Spleen (tissue), 13 donors: ENCODE measurements at places on chromosomes 13 and 19. TPM values are rescaled to one million over a fixed set of nuclear protein-coding genes. Genes with fewer than 3 reads are reported as not detected.
A peak's percentile ranks its signal among the peaks of the same experiment; 100 is the strongest.

Gene IGSF23
- total RNA-seq, result not detected

- H3K4me1 ChIP-seq, result peaks cover 11% of the 10 kb centered on the region
- H3K27ac ChIP-seq, result peak overlapping the region; percentile 94
- no peaks in the 10 kb centered on the region for H3K27me3 ChIP-seq
- H3K4me3 ChIP-seq, result peak overlapping the region; percentile 90
Measured at GRCh38 chr13:110562696-110563462, 1.4 kb upstream of the RAB20 start.

Gene CDC37
- total RNA-seq, result 133 TPM

DNA sequence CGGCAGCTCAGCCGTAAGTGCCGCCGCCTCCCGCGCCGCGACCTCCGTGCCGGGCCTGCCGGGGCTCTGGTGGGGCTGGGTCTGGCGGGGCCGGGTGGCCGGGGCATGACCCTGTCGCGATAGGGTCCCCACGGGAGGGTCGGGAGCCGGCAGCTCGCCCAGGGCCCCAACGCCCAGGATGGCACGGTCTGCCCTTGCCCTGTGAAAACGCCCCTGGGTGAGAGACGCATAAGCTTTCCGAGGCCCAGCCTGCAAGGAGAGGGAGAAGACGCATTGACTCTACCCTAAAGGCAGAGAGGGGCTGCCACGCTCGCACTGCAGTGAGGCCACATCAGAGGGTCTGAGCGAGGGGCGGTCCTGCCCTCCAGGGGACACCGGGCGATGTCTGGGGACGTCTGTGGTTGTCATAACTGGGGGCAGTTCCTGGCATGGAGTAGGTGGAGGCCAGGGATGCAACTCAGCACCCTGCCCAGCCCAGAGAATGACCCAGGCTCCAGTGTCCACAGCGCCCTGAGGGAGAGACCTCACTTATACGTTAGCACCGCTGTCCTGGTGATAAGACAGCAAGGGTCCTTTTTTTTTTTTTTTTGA, 539 bp downstream of the ZNF554 start:
- no peak for DNase-seq
- peaks cover 22% of the 10 kb centered on the region for H3K4me1 ChIP-seq
- no peak overlapping the region for H3K27ac ChIP-seq
- H3K4me3 ChIP-seq, result peak overlapping the region; percentile 98
- no peaks in the 10 kb centered on the region for H3K27me3 ChIP-seq

DNA sequence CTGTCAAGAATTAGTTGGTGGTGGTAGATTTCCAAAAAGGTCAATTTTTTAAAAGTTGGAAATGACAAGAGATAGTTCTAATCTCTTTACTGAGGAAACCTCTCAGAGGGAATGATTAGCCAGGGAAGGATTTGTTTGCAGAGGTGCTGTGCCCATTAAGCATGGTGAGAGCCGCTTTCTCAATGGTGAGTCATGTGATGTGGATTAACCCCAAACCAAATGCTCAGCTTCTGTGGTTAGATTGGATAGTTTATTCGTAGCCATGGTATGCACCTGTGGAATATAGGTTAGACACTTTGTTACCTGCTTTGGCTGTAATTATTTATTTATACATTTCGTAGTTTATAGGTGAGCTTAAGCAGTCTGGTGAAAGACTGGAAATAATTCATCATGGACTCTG, 7.1 kb downstream of the HNRNPM start:
- no peak for DNase-seq
- H3K36me3 ChIP-seq, result peaks cover 63% of the 10 kb centered on the region
- H3K4me1 ChIP-seq, result peaks cover 95% of the 10 kb centered on the region

DNA sequence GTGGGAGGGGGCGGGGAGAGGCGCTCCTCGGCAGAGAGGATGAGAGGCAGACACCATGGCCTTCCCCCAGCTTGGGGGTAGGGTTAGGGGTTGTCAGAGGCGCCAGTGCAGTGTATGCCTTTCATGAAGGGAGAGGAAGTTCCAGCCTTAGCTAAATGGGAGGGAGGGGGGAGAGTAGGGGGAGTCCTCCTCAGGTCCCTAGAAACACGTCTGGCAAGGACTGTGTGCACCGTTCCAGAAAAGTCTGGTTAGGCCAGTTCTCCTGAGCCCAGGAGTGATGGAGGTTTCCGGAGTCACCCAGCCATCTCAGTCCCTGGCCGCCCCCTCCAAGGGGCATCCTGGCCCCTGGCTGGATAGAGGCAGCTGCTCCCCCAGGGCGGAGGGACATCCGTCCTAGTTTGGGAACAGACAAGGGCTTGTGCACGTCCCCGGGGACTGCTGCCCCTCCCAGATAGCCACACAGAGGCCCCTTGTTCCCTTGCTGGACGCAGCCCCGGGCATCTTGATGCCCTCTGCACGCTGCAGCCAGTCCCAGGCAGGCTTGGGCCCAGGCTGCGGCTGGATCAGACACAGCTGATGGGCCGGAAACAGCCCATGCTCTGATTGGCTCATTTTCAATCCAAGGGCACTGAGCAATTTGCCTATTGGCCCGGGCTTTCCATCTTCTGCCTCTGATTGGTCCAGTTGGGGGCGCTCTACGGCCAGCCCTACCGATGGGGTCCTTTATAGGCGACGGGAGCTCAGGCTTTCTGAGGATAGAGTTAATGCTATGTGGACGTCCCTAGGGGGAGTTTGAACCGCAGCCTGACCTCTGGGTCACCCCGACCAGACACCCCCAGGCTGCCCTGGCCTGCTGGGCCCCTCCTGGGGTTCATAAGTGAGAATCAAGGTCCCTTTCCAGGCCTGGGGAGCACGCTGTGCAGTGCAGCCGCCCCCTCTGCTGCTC, 3.8 kb downstream of the S1PR2 start:
- no peaks in the 10 kb centered on the region for H3K27me3 ChIP-seq
- no peak for DNase-seq
- no peak overlapping the region for H3K4me3 ChIP-seq
- H3K4me1 ChIP-seq, result peaks cover 30% of the 10 kb centered on the region
- H3K27ac ChIP-seq, result no peak overlapping the region
- H3K36me3 ChIP-seq, result peaks cover 15% of the 10 kb centered on the region

- no peak for DNase-seq
- no peak overlapping the region for H3K4me3 ChIP-seq
- H3K27me3 ChIP-seq, result no peaks in the 10 kb centered on the region
- peaks cover 40% of the 10 kb centered on the region for H3K4me1 ChIP-seq
- peaks cover 13% of the 10 kb centered on the region for H3K36me3 ChIP-seq
Measured at GRCh38 chr19:19362075-19362474, 41.4 kb downstream of the MAU2 start.

- H3K27me3 ChIP-seq, result no peaks in the 10 kb centered on the region
- H3K4me3 ChIP-seq, result no peak overlapping the region
Measured at GRCh38 chr19:8893419-8893818, 61.2 kb downstream of the MBD3L1 start.

Gene PLIN5
- total RNA-seq, result 7.0 TPM

Gene C1QTNF9B
- 0.34 TPM for total RNA-seq

Gene MBD3L3
- not detected for total RNA-seq

DNA sequence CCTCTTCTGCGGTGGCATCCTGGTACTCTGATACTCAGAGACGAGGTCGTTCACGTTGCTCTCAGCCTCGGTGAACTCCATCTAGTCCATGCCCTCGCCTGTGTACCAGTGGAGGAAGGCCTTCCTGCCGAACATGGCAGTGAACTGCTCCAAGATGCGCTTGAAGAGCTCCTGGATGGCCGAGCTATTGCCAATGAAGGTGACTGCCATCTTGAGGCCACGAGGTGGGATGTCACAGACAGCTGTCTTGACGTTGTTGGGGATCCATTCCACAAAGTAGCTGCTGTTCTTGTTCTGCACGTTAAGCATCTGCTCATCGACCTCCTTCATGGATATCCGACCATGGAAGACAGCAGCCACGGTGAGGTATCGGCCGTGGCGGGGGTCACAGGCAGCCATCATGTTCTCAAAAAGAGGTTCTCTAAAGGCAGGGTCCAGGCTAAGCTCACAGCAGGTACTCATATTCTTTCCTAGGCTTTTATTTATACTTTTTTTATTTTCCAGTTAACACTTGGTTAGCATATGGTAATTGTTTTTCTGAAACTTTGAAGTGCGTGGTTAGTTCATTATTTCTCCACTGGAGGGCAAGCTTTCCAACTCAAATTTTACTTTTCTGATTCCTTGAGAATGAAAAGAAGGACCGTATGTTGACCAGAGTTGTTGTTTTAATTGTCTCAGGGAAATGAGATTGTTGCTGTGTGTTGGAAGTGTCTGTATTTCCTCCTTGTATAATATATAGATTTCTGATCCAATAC, 72.4 kb upstream of the RGCC start:
- no peak overlapping the region for H3K4me3 ChIP-seq
- no peaks in the 10 kb centered on the region for H3K36me3 ChIP-seq
- H3K27me3 ChIP-seq, result no peaks in the 10 kb centered on the region
- no peaks in the 10 kb centered on the region for H3K4me1 ChIP-seq
- no peak for DNase-seq
- no peak overlapping the region for H3K27ac ChIP-seq

Gene CIRBP
- total RNA-seq, result 423 TPM

DNA sequence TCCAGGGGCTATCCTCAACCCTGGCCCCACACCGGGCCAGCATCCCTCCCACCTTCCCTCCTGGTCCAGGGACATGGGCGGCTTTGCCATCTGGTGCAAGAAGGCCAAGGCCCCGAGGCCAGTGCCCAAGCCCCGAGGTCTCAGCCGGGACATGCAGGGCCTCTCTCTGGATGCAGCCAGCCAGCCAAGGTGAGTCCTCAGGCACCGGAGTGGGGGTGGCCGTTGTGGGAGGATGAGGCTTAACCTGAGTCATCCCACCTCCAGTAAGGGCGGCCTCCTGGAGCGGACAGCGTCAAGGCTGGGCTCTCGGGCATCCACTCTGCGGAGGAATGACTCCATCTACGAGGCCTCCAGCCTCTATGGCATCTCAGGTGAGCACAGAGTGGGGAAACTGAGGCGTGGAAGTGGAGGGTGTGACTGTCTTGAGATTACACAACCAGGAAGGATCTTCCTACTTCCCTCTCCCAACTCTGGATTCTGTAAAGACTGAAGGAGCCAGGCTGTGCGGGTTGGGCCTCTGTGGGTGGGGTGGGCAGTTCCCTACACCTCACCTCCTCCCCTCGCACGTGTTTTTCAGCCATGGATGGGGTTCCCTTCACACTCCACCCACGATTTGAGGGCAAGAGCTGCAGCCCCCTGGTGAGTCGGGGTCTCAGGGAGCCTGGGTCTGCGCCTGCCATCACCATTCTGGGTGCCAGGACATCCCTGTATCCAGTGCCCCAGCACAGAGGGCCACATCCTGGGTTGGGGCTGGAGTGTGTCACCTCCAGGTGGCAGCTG, 3.8 kb downstream of the MVB12A start:
- H3K4me3 ChIP-seq, result no peak overlapping the region
- H3K36me3 ChIP-seq, result peaks cover 6% of the 10 kb centered on the region
- peak; percentile 76 for DNase-seq
- H3K27ac ChIP-seq, result no peak overlapping the region

Gene ZNF565
- 3.1 TPM for total RNA-seq

Gene SIGLEC14
- total RNA-seq, result not detected

Gene OVOL3
- not detected for total RNA-seq

- peaks cover 24% of the 10 kb centered on the region for H3K4me1 ChIP-seq
- H3K27ac ChIP-seq, result peak overlapping the region; percentile 73
- no peaks in the 10 kb centered on the region for H3K27me3 ChIP-seq
Measured at GRCh38 chr13:94323764-94324758, 155.4 kb downstream of the DCT start.

DNA sequence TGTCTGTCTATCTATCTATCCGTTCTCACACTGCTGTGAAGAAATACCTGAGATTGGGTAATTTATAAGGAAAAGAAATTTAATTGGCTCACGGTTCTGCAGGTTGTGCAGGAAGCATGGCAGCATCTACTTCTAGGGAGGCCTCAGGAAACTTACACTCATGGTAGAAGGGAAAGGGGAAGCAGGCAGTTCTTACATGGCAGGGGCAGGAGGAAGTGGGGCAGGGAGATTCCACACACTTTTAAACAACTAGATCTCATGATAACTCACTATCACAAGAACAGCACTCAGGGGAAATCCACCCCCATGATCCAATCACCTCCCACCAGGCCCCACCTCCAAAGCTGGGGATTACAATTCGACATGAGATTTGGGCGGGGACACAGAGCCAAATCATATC, 105.3 kb downstream of the SLC10A2 start:
- no peaks in the 10 kb centered on the region for H3K36me3 ChIP-seq
- H3K27ac ChIP-seq, result no peak overlapping the region
- H3K4me1 ChIP-seq, result no peaks in the 10 kb centered on the region
- no peaks in the 10 kb centered on the region for H3K27me3 ChIP-seq
- no peak overlapping the region for H3K4me3 ChIP-seq

Gene IRF2BP1
- total RNA-seq, result 21.8 TPM

Gene SIGLEC11
- total RNA-seq, result 59.4 TPM

GRCh38 chr19:2567580-2567979, 91.7 kb downstream of the GADD45B start:
- peak overlapping the region; percentile 65 for H3K27ac ChIP-seq
- H3K4me3 ChIP-seq, result no peak overlapping the region
- H3K36me3 ChIP-seq, result no peaks in the 10 kb centered on the region
- no peaks in the 10 kb centered on the region for H3K27me3 ChIP-seq
- DNase-seq, result peak; percentile 85
- no peaks in the 10 kb centered on the region for H3K4me1 ChIP-seq

GRCh38 chr19:31263328-31263727, 85.9 kb downstream of the TSHZ3 start:
- H3K27me3 ChIP-seq, result no peaks in the 10 kb centered on the region
- no peak for DNase-seq
- H3K36me3 ChIP-seq, result no peaks in the 10 kb centered on the region
- no peak overlapping the region for H3K4me3 ChIP-seq

DNA sequence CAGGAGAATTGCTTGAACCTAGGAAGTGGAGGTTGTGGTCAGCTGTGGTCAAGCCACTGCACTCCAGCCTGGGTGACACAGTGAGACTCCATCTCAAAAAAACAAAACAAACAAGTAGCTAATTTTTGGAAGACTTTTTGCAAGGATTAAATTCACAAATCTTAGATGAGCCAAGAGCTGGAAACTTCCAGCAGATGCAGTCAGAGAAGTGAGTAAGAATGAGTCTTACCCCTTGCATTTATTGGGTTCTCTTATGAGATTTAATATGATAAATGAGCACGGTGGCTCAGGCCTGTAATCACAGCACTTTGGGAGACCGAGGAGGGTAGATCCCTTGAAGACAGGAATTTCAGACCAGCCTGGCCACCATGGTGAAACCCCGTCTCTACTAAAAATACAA, 44.9 kb upstream of the NBEA start:
- no peaks in the 10 kb centered on the region for H3K4me1 ChIP-seq
- no peak overlapping the region for H3K27ac ChIP-seq
- no peaks in the 10 kb centered on the region for H3K27me3 ChIP-seq
- DNase-seq, result no peak

- H3K4me1 ChIP-seq, result no peaks in the 10 kb centered on the region
- H3K36me3 ChIP-seq, result peaks cover 72% of the 10 kb centered on the region
- no peak overlapping the region for H3K4me3 ChIP-seq
Measured at GRCh38 chr13:98820300-98820699, 67.8 kb upstream of the SLC15A1 start.

Gene CEP89
- 12.3 TPM for total RNA-seq

- no peak for DNase-seq
- H3K36me3 ChIP-seq, result no peaks in the 10 kb centered on the region
- peaks cover 7% of the 10 kb centered on the region for H3K4me1 ChIP-seq
- H3K27ac ChIP-seq, result peak overlapping the region; percentile 89
- no peaks in the 10 kb centered on the region for H3K27me3 ChIP-seq
- H3K4me3 ChIP-seq, result no peak overlapping the region
Measured at GRCh38 chr19:4537953-4538600, 1.8 kb downstream of the LRG1 start.

Gene ZNF626
- 14.5 TPM for total RNA-seq

Gene PEAK3
- total RNA-seq, result 5.7 TPM
